ENCODE measurements at places on chromosomes 5 and 9.

DNA sequence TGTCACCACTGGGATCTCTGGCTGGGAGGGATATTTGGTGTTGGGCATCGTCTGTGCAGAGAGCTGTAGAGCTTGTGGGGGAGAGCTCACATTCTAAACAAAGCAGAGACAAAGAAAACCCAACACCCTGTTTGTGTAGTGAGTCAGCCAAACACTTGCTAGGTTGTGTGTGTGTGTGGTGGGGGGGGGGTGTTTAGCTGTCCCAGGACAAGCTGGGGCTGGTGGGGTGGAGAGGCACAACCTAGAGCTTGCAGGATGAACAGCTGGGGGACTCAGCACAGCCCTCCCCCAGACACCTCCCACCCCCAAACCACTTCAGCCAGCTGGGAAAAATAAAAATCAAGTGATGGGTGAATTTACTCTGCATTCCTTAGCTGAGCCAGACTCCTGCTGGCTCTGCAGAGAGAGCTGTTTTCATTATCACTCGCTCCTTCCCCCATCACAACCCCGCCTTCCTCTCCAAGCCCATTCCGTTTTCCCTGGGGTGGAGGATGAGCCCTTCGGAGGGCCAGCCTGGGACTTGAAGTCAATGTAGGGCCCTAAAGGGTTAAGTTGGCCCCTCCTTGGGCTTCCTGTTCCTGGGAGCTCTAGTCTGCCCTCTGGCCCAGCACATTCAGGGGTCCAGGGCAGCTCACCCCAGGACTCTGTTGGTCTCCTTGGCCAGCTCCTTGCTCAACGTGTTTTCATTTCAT, 2.6 kb downstream of the OLFML2A start:
- DNase-seq: peak; percentile 93

DNA sequence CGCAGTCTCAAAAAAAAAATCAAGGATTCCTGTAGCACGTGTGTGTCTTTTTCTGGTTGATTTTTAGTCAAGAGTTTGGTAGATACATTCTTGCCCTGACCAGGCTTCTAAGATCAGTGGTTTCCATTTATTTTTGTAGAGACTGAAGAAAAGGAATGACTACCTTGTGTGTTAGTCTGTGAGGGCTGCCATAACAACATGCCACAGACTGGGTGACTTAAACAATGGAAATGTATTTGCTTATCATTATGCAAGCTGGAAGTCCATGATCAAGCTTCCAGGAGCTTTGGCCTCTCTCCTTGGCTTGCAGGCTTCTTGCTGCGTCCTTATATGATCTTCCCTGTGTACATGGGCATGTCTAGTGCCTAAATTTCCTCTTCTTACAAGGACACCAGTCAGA, 127.0 kb downstream of the CCDC192 start:
- no peak for DNase-seq

GRCh38 chr9:131942146-131942720, 137.4 kb downstream of the MED27 start:
- no peak for DNase-seq

DNA sequence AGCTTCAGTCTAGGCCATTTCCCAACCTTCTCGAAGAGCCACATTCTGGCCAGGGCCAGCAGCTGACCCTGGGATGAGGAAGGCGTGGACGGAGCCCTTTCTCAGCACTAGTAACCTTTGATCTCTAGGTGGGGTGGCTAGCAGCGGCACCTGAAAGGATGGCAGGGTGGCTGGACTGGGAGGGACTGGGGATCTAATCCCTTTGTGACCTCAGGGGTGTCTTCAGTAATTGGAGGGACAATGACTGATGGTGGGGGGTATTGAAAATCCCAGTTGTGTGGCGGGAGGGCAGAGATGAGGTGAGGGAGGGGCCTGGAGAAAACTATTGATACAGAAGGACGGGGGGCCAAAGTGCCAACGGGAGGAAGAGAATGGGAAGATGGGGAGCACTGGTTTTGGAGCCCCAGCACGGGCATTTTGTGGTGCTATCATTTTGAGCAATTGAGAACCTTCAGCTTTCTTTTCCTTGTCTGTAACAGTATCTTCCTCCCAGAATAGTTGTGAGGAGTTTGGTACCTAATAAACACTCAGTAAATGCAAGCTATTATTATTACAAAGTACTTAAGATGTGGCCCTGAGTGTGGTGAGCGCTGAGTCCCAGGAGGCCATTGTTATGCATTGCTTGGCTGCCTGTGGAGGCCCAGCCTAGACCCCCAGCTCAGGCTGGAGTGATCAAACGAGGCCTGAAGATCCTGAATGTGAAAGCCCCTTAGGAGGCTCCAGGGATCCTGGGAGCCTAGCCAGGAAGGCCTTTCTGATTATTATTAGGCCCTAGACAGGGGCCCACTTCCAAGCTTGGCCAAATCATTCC, 37.3 kb upstream of the UBE2D2 start:
- DNase-seq: no peak

- peak; percentile 57 for DNase-seq
These were observed 25.7 kb downstream of the PDGFRB start for GRCh38 chr5:150129813-150130492.

DNA sequence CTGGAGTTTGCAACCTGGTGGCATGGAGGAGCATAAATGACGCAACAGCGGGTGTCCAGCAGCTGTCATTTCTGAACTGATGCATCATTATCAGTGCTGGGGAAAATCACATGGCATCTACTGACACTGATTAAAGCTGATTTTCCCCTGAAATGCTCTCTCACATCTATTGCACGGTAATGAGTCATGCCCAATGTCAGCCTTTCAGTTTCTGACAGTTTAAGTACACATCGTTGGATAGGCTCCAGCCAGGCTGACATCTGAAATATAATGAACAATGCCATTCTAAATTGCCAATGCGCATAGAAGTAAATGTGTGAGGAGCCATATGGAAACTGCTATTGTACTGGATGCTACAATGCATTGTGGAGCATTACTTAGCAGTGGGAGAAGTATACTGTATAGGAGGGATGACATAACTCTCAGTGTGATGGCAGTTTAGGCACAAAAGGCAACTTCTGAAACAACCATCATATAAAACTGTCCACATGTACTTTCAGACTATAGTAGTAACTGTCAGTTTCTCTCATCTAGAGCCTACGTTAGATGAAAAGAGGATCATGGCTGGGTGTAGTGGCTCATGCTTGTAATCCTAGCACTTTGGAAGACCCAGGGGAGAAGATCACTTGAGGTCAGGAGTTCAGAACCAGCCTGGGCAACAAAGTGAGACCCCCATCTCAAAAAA, 389.3 kb upstream of the DMAC1 start:
- peak; percentile 2 for DNase-seq

GRCh38 chr9:35258660-35259474, 97.1 kb downstream of the UNC13B start:
- DNase-seq: peak; percentile 70

GRCh38 chr5:74419468-74419867, 221.1 kb downstream of the ENC1 start:
- no peak for DNase-seq

GRCh38 chr9:33431420-33431819, 16.0 kb downstream of the AQP3 start:
- no peak for DNase-seq

DNA sequence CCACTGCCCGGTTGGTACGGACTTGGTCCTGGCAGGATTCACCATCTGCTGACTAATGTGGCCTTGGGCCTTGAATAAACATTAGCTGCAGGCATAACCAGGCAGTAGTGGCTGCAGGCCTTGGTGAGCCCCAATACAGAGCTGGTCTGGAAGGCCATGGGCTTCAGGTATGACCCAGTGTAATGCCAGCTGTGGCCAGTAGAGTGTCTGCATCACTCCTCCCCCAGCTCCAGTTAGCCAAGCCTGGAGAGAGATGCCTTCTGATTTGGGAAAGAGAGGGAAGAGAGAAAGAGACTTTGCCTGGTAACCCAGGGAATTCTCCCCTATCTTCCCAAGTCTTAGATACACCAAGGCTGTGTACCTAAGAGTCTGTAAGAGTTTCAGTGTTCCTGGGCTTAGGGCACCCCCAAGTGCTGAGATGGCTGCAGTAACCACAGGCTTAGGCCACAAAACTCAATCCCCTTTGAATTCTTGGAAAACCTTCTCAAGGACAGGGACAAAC, 5.6 kb upstream of the C5 start:
- peak; percentile 23 for DNase-seq

- DNase-seq: no peak
These were observed 223.2 kb downstream of the PBX3 start for GRCh38 chr9:125970340-125970739.

DNA sequence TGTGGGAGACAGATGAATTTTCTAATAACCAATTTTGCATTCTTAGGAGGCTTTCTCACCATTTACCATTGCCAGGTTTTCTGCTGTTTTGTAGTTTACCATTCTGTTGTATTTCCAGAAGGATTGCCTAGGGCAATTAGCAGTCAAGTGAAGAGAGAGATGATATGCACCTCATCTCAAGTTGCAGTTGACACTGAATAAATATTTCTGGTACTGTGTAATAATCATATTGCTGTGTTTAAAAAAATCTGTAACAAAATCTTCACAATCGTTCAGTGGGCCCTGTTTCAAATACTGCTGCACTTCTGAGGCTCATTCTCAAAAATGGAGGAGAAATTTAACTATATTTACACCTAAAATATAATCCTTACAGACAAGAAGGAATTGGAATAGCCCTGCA, 706.1 kb upstream of the PTPRD start:
- no peak for DNase-seq

DNA sequence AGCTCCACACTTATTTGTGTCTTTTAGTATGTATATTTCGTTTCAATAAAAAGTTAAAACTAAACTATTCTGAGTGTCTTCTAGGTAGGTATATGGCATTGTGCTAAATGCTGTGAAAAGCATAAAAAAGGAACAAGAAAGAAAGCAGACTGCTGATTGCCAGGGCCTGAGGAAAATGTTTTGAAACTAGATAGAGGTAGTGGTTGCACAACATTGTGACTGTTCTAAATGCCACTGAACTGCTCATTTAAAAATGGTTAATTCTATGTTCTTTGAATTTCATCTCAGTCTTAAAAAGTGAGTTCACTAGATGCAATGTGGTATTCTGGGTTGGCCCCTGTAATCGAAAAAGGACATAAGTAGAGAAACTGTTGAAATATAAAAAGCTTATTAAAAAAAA, 2.6 kb upstream of the ALAD start:
- DNase-seq: no peak

- DNase-seq: no peak
These were observed 265.4 kb downstream of the DTWD2 start for GRCh38 chr5:118723021-118723338.

GRCh38 chr5:151592855-151593408, 1.8 kb upstream of the FAT2 start:
- peak; percentile 22 for DNase-seq

GRCh38 chr9:19445452-19445851, 36.6 kb downstream of the ACER2 start:
- no peak for DNase-seq

DNA sequence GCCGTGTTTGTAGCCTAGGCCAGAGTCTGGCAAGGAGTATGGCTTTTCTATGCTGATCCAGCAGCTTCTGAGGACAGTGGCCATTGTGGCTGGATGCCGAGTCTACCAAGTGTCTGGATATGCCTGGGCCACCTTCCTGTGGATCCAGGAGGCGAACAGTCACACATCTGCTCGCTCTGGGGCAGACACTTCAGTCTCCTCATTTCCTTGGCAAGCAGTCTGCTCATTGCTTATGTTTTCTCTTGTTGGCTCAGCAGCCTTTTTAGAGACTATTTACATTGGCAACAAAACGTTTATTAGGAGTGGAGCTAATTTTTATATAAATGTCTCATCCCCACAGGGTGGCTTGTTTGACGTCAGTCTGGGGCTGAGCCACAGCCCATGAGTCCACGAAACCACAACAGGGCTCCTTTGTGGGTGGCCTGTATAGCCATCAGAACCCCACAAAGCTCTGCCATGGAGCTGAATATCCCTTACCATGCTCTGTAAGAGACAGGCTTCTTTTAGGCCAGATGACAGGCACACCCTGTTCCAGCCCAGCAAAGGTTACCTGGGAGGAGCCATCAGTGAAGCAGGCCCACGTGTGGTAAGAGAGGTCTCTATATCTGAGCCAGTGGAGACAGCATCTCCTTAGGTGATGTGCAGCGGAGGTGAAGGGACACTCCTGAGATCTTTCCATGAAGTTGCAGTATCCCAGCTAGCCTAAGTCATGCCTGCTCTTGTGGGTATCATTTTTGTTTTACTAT, 221.7 kb downstream of the DIRAS2 start:
- no peak for DNase-seq

- no peak for DNase-seq
These were observed 4.6 kb downstream of the MORN5 start for GRCh38 chr9:122164286-122164685.

DNA sequence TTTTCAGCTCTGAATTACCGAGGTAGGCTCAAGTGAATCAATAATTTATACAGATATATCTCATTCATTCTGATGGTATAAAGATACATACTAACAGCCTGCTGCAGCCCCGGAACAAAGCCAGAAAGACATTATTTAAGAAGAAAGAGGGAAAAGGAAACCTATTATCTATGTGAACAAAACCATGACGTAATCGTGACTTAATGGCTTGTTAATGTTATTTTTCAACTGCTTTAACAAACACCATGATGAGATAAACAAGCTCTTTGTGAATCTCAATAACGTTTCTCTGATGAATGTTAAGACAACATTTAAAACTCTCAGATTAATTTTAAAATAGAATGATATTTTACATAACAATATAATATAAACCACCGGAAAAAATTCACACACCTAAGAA, 237.1 kb downstream of the SLF1 start:
- DNase-seq: no peak

- no peak for DNase-seq
These were observed 13.5 kb downstream of the CFAP90 start for GRCh38 chr5:7837403-7837802.

GRCh38 chr5:1540831-1541701, 17.3 kb upstream of the LPCAT1 start:
- DNase-seq: no peak

GRCh38 chr9:21996438-21996837, 1.8 kb downstream of the CDKN2B-AS1 start:
- no peak for DNase-seq

DNA sequence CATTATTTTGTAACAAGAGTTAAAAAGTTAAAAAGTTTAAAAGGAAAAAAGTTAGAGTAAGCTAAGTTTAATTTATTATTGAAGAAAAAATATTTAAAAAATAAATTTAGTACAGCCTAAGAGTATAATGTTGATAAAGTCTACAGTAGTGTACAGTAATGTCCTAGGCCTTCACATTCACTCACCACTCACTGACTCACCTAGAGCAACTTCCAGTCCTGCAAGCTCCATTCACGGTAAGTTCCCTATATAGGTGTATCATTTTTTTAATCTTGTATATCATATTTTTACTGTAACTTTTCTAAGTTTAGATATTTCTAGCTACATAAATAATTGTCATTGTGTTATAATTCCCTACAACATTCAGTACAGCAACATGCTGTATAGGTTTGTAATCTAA, 69.4 kb upstream of the PANK3 start:
- no peak for DNase-seq

- no peak for DNase-seq
These were observed 175.0 kb upstream of the ISL1 start for GRCh38 chr5:51208296-51208695.

DNA sequence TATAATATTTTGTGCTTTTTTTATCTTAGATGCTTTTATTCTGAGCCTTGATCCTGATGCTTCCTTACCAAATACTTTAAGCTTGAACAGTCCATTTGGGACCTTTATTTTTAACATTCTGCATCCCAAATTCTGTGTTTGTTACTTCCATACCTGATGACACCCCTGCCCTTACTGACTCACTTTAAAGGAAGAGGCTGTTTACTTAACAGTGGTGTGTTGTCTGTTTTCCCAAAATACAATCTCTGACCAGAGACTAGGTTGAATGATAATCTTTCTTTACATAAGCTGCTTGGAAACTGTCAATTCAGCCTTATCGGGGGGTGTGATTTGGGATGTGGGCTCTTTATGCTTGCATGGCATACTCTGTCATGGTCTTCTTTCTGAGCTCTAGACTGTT, 71.1 kb downstream of the SNX24 start:
- no peak for DNase-seq
